Hypothalamus (tissue), 51 donors: ENCODE measurements at places on chromosomes 3 and 15.

- DNase-seq, result no peak
Measured at GRCh38 chr3:127123533-127123932, 69.4 kb upstream of the PRR23E start.

DNA sequence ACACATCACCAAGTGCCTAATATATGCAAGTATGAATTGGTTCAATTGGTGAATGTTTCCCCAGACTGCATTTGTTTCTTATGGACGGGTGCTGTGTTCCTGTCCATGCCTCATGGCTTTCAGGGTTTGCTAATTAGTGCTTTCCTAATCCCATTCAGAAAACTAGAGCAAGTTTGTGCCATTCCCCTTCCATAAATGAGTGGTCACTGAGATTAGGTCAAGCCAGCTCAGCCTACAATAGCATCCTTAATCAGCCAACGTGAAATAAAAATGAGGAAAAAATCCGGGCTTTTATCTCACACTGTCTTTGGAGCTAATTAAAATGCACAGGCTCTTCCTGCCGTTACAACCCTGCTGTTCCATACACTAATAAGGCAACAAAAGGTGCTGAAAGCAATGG, 788.8 kb downstream of the ROBO1 start:
- no peak for DNase-seq

GRCh38 chr15:43883571-43883970, 56.8 kb downstream of the WDR76 start:
- no peak for DNase-seq

GRCh38 chr3:188817103-188817934, 354.5 kb upstream of the TPRG1 start:
- DNase-seq, result no peak

- no peak for DNase-seq
Measured at GRCh38 chr3:14909250-14909649, 38.1 kb upstream of the NR2C2 start.

GRCh38 chr15:51737522-51738305, at the start of gene LYSMD2:
LYSMD2 (minus strand) TSS chr15:51737655; CDS start chr15:51737622, 33 bp downstream.
- DNase-seq, result peak; percentile 59

- no peak for DNase-seq
Measured at GRCh38 chr3:877001-877400, 215.8 kb upstream of the CNTN6 start.

- no peak for DNase-seq
Measured at GRCh38 chr15:91516866-91517265, 336.6 kb upstream of the SLCO3A1 start.

DNA sequence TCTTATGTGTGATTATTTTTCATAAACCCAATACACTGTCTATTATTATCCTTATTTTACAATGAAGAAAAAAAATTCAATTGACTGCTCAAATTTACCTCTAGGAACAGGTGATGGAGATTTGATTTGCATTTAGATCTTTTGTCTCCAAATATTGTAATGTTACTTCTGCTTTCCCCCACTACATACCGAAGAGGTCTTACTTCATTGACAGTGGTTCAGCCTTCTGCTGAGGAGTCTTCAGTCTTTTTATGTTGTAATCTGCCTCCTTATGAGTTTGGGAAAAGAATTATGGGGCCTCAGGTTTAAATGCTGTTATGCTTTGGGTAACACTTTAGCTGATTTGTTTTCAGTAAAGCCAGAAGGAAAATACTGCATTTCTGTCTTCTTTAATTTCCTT, 199.5 kb downstream of the LPP start:
- no peak for DNase-seq

- DNase-seq, result no peak
Measured at GRCh38 chr3:146536681-146537080, 7.7 kb downstream of the PLSCR1 start.

DNA sequence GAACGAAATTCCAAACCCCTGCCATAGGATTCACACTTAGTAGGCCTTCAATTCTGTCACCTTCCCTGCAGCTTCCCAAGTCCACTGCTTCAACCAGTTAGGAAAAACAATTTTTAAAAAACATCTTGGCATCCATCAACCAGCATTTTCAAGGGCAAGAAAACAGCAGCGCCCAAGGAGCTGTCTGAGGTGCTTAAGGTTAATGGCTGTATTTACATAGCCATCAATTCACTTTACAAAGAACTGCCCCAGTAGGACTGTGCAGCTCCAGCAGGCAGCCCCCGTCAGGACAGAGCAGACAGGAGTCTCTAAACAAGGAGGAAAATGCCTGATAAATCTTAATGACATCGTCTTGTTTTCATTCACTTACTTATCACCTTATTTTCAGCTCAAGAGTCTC, 13.3 kb downstream of the TAFA4 start:
- no peak for DNase-seq

DNA sequence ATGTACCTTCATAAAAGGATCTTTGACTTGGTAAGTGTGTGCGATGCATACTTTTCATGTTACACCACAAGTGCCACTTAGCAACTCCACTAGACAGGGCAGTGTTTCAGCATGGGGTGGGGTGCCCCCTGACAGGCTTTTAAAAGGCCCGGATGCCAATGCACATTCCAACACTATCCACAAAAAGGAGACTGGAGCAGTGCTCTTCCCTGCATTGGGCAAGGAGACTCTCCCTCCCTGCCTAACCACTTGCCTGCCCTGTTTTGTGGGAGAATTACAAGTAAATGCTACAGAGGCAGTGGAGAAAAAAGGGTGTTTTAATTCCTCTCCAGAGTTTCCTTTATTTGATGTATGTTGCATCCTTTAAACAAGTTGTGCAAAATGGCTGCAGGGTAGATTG, 1.7 kb upstream of the RARB start:
- DNase-seq, result no peak

DNA sequence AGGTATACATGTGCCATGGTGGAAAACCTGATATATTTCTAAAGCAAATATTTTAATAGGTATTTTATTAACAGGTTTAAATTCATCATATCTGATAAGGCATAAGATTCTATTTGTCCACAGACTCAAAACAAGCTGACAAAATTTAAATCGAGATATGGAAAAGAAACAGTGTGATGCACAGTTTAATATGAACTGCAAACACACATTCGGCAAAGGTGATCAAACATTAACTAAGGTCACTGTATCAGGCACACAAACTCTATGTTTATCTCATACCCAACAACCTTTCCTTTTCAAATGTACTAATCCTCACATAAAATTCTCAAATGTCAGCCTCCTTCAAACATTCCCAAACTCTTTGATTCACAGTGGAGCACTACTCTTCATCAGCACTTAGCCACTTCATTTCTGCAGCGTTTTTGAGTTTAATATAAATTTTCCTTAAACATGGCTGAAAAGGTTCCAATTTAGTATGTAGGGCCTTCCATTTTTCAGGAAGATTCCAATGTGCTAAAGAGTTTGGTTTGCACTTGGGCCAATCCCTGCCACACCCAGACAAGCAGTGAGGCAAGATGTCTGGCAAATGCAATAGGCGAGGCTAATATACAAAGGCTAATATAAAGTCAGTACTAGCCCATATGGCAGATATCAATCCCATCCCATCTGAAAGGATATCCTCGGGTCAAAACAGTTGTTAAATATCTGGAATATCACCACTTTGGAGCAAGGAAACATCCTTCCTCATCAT, 84.6 kb downstream of the GBE1 start:
- DNase-seq, result no peak

GRCh38 chr3:87209111-87209510, 18.0 kb upstream of the CHMP2B start:
- DNase-seq, result no peak

GRCh38 chr3:62451211-62451887, 78.0 kb upstream of the FEZF2 start:
- DNase-seq, result no peak

DNA sequence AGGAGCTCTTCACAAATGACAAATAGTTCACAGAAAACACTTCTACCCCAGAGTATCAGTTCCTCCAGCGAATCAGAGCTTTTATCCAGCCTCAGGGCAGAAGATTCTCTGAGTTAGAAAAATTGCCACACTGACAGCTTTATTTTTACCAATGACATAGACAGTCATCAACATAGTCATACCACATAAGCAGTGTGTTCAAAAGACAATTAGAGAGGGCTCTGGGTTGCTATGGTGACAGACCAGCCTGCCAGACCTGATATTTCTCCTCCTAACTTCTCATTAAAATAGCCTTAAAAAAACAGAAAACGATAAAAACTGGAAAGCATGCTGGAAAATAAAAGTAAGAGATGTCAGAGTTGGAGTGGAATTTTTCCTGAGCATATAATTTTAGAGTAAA, 45.9 kb upstream of the COL6A5 start:
- no peak for DNase-seq

GRCh38 chr3:10322352-10322710, 1.4 kb upstream of the SEC13 start:
- DNase-seq, result no peak

- no peak for DNase-seq
Measured at GRCh38 chr3:94928921-94929320, 866.1 kb downstream of the NSUN3 start.

DNA sequence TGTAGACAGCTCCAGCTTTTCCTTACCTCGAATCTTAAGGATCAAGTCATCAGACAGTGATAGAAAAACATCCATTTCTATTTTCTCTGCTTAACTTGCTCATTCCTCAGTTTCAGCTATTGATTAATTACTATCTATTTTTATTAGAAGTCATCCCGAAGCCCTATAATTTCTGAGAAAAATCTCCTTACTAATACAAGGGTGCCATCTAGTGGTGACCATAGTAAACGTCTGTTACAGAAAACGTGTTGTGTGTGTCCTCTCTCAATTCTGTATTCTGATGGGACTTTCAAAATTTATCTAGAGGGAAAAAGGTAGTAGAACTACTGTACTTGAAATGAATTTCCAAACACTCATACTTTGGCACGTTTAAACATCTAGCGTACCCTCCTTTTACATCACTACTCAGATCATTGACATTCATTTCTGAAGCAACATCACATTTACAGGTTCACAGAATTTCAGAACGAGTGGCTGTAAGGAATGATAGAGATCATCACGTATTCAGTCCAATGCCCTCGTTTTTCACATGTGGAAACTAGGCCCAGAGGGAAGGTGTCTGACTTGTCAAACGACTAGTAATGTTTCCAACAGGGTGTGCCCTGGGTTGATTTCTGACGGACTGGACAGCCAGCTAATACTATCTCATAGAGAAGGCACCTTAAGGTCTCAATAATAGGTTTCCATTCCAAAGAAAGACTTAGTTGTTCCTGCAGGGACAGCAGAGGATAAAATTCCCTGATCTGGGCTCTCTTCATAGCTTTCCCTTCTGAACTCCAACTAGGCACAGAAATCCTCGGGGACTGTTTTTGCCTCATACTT, 25.6 kb downstream of the HACD2 start:
- no peak for DNase-seq

DNA sequence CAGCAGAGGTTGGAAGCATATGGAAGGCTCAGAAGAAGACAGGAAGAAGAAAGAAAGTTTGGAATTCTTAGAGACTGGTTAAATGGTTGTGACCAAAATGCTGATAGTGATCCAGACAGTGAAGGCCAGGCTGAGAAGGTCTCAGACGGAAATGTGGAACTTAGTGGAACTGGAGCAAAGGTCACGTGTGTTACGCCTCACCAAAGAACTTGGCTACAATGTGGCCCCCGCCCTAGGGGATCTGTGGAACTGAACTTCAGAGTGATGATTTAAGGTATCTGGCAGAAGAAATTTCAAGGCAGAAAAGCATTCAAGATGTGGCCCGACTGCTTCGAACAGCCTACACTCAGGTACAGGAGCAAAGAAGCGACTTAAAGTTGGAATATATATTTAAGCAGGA, 83.1 kb downstream of the MYO5A start:
- DNase-seq, result no peak

- DNase-seq, result no peak
Measured at GRCh38 chr3:62237286-62237948, 135.9 kb downstream of the FEZF2 start.

- no peak for DNase-seq
Measured at GRCh38 chr3:153338487-153338886, 176.5 kb downstream of the RAP2B start.

DNA sequence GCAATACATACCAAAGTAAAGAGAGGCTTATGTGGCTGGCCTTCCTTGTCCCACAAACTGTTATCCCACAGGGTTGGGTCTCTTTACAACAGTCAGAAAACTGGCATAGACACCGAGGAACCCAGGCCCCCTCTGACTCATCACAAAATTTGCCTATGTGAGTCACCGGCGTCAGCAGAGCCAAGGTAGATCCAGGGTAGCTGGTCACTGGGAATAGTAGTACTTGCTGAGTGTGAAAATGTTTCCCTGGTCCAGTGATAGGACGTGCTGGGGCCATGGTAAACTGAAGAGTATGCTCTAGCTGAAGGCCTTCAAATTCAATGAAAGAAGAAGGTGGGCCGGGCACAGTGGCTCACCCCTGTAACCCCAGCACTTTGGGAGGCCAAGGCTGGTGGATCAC, 27.1 kb upstream of the SKIL start:
- no peak for DNase-seq

DNA sequence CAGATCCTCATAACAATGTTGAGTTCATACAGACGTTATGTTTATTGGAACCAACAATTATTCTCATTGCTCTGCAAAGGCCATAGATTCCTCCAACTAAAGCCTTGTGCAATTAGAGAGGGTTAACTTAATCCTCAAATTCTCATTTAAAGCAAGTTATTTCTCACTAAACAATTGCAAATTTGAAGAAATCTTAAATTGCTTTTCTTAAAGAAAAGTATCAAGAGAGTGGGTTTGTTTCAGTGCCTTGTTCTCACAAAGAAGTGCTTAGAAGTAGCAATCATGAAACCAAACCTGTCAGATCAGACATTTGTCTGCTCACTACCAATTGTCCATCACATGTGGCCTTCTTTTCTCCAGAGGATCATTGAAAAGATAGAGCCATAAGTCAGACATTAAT, 124.8 kb downstream of the KCNH8 start:
- no peak for DNase-seq

DNA sequence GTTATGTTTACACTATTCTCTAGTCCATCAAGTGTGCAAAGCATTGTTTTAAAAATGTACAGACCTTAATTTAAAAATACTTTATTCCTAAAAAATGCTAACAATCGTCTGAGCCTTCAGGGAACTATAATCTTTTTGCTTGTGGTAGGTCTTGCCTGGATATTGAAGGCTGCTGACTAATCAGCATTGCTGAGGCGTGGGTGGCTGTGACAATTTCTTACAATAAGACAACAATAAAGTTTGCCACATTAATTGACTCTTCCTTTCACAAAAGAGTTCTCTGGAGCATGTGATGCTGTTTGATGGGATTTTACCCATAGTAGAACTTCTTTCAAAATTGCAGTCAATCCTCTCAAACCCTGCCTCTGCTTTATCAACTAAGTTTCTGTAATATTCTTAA, 384.0 kb upstream of the TGFBR2 start:
- DNase-seq, result no peak

- no peak for DNase-seq
Measured at GRCh38 chr15:35702946-35703495, 157.1 kb upstream of the DPH6 start.

- no peak for DNase-seq
Measured at GRCh38 chr3:69772152-69772867, 33.0 kb downstream of the MITF start.

- no peak for DNase-seq
Measured at GRCh38 chr15:79218588-79219200, 63.8 kb upstream of the ANKRD34C start.

DNA sequence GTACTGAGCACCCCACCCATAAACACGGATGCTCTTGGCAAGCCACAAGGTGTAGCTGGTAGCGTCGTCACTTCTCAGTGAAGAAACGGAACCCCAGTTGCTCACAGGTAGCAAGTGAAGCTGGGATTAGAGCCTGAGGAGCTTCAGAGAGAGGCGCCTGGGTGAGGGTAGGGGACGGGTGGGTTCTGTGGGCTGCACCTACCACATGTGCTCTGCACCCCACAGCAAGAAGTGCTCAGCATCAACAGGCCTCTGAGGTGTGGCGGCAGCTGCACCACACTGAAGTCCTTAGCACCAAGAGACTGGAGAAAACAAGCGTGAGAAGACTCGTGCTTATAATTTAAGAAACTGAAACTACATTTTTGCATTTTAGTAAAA, 9.8 kb downstream of the MAP6D1 start:
- DNase-seq, result no peak
